Glomerular endothelial cell (primary cell): ENCODE measurements at places on chromosomes 13 and 19.

- no peak for DNase-seq
Observed at GRCh38 chr19:49710372-49710951, 19.5 kb downstream of the CPT1C start.

DNA sequence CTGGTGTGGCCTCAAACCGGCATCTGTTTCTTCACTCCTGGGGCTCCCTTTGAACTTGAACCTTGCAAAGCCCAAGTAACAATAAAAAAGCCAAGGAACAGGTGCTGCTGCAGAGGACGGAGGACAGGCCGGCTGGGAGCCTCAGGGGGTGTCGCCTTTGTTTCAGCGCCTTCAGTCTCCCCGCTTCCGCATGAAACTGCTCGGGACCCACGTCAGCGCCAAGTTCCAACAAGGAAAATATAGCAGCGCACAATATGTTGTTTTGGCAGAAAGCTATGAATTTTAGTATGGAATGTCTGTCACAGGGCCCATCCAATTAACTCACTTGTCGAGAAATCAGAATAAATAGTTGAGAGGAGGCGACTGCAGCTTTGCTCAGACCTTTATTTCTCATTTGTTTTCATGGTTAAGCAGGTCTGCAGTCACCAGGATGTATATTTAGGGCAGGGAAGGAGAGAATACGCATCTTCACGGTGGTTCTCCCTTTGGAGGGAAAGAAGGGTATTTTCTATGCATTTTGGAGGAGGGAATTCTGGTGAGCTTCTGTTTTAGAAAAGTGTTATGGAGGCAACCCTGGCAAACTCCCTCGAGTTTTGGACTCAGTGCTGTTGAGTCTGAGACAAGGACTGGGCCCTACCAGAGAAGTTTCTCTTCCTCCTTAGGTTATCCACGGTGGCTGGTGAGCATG lies 34.3 kb upstream of the MEDAG start:
- no peak for DNase-seq

DNA sequence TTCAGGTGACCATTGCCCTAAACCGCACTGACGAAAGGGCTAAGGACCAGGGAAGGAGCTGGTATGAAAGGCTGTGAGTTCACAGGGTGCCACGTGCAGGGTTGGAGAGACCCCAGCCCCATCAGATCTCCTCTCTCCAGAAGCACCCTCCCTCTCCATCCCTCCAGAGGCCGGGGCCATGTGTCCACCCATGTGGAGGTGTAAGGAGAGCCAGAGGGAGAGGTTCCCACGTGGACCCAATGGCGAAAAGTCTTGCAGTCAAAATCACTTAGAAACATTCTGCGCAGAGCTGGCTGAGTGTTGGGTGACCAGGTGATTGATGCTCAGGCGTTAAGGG lies 168.3 kb downstream of the COL4A1 start:
- no peak for DNase-seq

DNA sequence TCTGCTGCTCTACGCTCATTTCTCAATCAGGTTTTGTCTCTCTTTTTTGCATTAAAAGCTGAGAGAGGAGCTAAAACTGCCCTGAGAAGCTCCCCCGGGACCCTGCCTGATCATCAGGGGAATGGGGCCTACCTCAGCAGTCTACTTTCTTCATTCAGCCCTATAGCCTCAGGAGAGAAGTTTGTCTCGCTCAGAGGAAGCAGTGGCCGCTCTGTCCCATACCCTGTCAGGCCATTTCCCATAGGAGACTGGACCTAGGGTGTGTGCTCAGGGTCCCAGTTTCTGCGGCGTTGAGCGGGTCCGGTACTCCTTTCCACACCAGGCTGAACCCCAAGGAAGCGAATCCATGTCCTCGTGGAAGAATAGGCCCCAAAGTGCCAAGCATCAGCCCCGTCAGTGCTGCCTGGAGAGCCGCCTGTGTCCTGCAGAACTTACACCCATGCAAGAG lies 21.7 kb downstream of the UBE2L5 start:
- DNase-seq: no peak

- DNase-seq: no peak
Observed at GRCh38 chr13:66967811-66968597, 262.1 kb downstream of the PCDH9 start.

DNA sequence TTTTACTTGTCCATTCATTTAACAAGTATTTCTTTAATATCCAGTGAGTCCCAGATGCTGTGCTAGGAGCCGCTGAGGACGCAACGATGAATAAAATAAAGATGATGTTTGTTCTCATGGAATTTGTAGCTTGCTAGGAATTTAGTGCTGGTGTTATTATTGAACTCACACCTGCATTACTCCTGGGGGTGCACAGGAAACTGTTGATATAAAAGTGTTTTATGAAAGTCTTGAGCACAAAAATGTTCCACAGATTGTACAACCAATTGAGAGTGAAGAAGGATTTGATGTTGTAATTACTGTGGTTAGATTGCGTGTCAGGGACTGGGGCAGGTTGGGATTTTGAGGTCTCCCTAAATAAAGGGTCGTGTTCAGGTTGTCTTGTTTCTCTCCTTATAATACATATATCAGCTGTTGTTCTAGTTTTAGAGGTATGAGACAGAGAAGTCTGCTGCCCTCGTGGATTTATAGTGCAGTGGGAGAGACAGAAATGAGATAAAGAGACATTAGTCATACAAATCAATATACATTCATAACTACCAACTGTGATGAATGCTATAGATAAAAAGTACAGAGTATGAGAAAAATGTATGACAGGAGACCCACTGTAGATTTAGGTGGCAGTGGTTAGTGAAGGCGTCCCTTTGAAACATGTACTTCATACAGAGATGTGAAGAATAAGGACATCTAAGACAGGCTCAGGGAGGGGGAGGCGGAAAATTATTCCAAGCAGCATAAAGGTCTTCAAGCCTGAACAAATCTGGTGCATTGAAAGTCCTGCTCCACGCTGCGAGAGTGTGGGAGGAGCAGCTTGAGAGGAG lies 11.3 kb downstream of the CACNG6 start:
- DNase-seq: no peak

DNA sequence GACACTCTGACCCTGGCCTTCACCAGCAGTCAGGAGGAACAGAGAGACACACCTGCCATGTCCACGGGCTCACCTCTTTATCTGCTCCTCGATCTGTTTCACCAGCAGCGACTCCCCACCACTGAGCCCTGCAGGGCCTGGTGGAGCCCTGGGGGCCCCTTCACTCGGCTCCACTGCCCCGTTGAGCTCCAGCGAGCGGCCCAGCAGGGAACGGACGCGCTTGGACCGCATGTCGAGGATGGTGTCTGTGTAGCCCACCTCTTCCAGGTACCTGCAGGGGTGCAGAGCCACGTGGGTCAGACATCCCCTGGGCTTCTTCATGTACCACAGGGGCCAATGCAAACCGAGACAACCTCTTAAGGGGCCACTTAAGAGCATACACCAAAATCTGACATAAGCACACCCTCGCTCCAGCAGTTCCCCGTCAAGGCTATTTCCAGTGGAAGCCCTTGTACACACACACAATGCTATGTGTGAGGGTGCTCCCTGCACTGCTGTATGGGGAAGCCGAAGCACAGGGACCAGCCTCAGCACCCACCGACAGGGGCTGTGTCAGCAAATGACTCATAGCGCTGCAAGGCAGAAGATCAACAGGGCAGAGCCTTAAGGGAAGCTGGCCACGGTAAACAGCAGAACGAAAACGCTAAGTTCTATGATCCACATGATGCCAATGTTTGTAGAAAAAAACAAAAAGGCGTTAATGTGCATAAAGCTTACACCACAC lies 12.7 kb upstream of the FKRP start:
- no peak for DNase-seq

DNA sequence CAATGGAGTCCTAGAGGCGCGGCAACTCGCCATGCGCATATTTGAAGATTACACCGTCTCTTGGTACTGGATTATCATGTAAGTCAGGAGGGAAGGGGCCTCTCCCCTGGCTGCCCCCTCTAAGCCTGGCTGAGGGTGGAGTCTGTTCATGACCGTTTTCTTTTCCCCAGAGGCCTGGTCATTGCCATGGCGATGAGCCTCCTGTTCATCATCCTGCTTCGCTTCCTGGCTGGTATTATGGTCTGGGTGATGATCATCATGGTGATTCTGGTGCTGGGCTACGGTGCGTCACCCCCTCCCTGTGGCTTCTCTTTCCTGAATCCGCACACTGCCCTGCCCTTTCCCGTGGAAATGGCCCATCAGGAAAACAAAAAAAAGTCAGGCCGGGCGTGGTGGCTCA lies 6.5 kb downstream of the SLC44A2 start:
- no peak for DNase-seq

- no peak for DNase-seq
Observed at GRCh38 chr19:10289167-10289835, 451 bp upstream of the ICAM5 start.

DNA sequence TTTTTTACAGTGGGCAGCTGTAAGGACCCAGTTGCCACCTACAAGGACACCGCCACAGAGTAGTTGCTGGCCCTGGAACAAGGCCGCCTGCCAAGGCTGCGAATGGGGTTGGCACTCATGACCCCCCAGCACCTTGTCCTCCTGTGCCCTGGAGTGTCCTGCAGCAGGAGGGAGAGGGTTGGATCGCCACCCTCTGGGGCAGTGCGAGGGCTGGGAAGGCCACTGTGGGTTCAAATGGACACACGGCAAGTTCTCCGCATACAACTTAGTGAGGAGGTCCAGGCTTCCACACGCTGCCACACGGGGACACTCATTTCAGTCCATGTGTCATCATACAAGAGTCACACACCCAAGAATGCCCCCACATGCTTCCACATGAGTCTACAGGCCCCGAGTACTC lies 978 bp downstream of the KLK8 start:
- DNase-seq: no peak

DNA sequence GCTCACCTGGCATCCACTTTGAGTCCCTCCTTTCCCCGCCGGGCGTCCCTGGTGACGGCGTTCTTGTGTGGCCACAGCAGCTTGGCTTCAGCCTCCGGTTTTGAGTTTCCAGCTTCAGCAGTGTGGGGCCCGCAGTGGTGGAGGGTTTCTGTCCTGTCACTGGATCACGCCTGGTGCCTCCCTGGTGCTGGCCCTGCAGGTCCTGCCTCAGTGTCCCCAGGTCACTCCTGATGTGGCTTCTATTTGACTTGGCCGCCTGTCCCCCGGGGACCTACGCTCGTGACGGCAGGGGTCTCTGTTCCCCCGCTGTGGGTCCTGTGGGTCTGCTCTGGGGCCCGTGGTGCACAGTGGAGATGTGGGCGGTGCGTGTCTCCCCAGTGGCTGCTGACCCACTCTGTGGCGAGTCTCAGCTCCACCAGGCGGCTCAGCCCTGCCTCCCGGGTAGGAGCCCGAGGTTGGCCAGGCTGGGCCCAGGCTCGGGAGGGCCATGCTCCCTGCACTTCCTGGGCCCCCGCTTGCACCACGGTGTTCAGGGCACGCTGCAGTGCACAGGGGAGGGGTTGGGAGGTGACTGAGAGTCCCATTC lies 1.9 kb downstream of the ATP4B start:
- DNase-seq: no peak

- DNase-seq: no peak
Observed at GRCh38 chr19:16121967-16122366, 10.3 kb downstream of the RAB8A start.

DNA sequence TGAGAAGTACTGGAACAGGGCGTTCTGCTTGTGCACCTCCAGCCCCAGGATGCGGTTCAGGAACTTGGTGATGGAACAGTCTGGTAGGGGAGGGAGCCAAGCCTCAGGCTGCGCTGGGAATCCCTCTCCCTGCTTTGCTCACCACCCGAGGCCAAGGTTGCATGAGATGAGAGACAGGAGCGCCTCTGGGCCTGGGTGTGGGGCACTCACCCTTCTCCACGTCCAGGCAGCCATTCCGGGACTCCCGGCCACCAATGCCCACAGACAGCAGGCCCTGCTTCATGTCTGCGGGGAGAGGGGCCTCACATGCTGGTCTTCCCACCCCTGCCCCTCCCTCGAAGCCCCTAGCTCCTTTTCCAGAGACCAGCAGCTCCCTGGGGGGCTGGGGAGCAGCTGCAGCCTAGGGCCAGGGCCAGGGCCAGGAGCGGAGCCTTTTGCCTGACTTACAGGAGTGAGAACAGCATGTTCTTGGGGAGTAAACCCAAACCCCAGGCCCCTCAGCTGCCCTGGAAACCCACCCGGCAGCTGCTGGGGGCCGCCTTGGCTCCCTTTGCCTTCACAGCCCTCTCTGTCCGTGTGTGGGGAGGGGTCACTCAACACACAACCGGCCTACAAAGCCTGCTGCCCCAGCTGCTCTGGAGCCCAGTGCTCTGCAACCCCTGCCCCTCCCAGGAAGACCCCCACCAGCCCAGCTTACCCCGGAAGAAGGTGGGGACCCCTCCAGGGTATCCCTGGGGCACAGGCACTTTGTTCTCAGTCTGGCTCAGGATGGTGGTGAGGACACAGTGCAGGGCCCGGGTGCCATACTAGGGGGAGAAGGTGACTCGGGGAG lies 7.2 kb downstream of the GPX4 start:
- DNase-seq: no peak

- no peak for DNase-seq
Observed at GRCh38 chr19:48455908-48456562, 661 bp downstream of the KCNJ14 start.

DNA sequence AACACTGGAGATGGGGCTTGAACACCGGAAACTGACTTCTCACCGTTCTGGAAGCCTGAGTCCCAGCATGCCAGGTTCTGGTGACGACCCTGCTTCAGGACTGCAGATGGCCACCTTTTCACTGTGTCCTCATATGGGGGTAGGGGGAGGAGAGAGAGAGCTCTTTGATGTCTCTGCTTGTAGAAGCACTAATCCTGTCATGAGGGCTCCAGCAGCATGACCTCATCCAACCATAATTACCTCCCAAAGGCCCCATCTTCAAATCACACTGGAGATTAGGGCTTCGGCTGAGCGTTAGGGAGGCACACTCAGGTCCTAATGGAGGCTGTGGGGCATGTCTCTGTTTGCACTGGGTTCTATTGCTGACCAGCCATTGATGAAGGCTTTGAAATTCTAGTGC lies 255.3 kb downstream of the TEX29 start:
- DNase-seq: no peak

DNA sequence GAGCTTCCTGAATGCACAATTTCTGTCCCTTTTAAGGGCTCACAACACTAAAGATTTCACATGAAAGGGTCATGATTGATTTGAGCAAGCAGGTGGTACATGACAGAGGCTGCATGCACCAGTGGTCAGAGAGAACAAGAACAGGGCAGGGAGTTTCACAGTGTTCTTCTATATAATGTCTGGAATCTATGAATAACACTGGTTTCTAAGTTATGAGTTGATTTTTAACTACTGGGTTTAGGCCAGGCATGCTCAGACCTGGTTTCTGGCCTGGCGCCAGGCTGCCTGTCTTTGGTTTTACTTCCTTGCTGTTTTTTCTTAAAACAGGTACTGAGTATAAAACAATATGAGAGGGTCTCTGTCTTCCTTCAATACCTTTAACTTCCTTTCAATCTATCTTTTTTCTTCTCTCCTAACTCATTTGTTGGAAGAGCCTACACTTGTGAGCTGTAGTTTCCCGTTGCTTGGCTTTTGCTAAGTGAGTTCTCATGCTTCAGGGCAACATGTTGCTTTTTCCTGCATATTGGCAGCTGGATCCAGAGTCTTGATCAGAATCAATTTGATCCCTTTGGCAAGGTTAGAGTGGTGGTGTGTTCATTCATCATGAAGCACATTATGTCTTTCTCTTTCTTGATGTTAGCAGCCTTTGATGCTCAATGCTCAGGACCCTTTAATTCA lies 38.5 kb upstream of the FGF14 start:
- no peak for DNase-seq

GRCh38 chr19:11617180-11618062 lies 20.1 kb downstream of the ZNF627 start:
- DNase-seq: no peak
